ENCODE measurements at places on chromosomes 2 and 18.

DNA sequence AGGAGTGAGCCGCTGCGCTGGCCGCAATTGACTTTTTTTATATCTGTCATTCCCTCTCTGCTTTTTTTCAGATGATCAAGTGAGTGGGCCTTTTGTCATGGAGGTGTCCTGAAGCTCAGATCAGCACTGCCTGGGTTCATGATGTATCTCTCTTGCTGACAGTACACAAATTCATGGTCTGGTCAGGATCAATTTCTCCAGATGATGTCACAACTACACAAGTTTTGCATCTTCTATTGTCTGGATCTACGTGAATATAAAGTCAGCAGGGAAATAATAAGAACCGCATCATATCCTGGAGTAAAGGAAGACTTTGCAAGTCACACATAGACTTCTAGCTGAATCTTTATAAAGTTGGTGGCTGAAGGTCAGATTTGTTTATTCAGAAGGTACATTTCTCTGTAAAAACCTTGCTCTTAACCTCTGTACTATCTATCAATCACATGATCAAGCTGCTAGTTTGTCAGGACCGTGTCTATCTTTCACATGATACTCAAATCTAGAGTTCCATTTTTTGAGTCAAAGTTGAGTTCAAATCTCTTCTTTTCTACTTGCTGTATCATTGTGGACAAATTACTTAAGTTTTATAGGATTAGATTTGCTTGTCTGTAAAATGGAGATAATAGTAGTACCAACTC lies 13.1 kb upstream of the CD28 start:
- DNase-seq, result no peak

- DNase-seq, result no peak
Measured at GRCh38 chr18:76459312-76459686, 35.7 kb downstream of the ZNF516 start.

GRCh38 chr18:6414723-6415417 lies at the start of gene L3MBTL4:
TSS of gene L3MBTL4 (minus strand) at chr18:6414911. CDS start at chr18:6311625, 103,286 bp downstream.
- no peak for DNase-seq

- DNase-seq, result no peak
Measured at GRCh38 chr2:111945444-111946293, 47.3 kb downstream of the MERTK start.

DNA sequence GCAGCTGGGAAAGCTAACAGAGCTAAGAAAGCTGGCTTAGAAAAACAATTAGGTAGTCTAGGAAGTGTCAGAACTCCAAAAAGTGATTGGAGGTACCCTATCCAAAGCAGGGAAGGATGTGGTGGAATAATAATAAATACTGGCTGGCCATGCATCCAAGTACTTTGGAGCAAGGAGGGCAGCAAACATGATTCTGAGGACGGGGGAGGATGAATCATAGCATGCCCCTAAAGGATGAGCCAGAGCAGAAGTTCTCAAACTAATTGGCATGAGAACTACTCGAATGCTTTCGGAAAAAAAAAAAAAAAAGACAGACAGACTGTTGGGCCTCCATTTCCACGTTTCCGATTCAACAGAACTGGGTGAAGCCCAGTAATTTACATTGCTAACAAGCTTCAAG lies 2.4 kb downstream of the CWC22 start:
- no peak for DNase-seq

GRCh38 chr2:71243634-71244301 lies 16.9 kb upstream of the PAIP2B start:
- DNase-seq, result no peak

GRCh38 chr2:16652296-16653082 lies 13.1 kb downstream of the CYRIA start:
- no peak for DNase-seq

- no peak for DNase-seq
Measured at GRCh38 chr2:229715895-229716507, 1.6 kb upstream of the DNER start.

DNA sequence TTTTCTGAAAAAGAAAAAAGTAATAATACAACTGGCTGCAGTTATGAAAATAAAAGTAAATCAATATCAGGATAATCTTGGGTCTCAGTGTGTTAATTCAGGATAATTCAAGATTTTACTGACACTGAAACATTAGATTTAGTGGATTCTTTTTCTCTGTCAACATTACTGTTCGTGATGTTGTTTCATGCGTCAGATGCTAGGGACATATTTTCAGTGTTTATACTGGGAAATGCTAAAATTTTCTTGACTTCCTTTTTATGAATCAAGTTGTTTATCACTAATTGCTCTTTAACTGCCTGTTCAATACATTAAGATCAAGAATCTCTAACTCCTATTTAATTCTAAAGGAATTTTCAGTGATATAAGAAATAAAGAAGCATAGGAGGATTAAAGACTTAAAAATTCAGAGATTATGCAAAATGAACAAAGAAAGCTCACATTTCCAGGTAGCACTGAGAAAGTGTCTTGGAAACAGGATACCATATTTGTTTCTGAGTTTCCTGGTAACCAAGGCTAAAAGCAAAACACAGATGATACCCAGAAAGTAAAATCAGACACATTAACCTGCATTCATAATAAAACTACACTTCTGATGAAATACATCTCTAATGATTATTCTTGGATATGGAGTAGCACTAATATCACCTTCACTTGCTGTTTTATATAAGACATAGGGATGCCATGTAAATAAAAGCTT lies 174.0 kb downstream of the ARL4C start:
- no peak for DNase-seq

DNA sequence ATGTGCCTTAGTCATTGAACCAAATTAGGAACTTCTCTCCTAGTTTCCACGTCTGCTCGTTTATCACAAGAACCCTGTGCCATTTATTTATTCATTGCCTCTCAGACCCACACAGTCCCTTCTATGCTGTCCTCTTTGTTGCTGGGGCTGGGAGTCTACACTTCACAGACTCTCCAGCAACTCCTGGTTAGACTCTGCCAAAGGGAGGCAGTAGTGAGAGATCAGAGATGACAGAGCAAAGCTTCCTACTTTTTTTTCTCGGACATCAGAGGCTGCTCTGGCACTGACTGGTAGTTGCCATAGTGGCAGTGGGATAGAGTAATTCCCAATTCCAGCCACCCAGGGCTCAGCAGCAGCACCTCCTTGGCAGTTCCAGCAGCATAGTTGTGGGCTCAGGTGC lies 277.5 kb downstream of the BCL11A start:
- DNase-seq, result no peak

GRCh38 chr18:58088691-58089065 lies 44.7 kb downstream of the NEDD4L start:
- no peak for DNase-seq

- no peak for DNase-seq
Measured at GRCh38 chr2:49332415-49332814, 178.1 kb upstream of the FSHR start.

DNA sequence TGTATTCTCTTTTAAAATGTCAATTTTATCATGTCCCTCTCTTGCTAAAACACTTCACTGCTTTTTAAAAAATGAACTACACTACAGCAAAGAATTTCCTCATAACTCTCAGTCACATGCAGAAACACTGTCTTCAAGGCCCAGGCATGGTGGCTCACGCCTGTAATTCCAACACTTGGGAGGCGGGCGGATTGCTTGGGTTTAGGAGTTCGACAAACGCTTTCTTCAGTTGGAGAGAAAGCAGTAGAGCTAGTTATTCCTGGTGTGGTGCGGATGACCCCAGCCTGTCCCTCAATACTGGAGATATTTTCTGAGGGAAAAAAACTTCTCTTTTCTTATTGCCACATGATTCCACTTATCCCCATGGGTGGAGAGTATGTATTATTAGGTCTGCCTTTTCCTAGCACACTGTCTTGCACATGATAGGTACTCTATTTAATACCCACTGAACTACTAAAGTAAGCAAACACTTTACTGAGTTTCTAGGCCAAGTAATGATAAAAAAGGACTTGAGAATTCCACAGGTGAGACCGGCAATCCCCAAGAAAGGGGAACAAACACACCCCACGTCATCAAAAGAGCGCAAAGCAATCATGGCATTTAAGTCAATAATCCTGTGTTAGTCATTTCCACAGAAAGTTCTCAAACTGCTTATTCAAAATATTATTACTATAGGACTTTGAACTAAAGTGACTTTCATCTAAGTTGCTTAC lies 77.1 kb downstream of the SPIRE1 start:
- DNase-seq, result no peak

GRCh38 chr2:216774620-216775019 lies 79.3 kb upstream of the IGFBP5 start:
- no peak for DNase-seq

GRCh38 chr2:112602917-112603316 lies 18.5 kb downstream of the CHCHD5 start:
- no peak for DNase-seq

- no peak for DNase-seq
Measured at GRCh38 chr18:58104096-58104495, 60.1 kb downstream of the NEDD4L start.

GRCh38 chr2:207238831-207239701 lies 73.3 kb upstream of the KLF7 start:
- peak; percentile 30 for DNase-seq

DNA sequence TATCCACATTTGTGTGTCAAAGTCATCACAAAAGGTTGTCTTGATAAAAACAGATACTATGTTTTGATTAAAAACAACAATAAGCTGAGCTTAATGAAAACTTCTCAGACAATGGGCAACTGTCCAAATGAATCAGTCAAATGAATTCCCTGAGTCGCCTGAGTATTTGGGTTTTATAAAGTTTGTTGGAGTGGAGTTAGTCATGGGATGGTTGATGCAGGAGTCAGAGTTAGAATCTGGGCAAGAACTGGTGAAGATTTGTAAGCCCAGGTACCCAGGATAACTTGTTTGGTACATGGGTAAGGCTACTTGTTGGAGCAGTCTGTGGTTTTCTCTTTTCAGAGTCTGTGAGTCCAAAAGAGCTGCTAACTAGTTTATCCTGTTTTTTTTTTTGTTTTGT lies 34.4 kb upstream of the RAPGEF4 start:
- DNase-seq, result no peak

- no peak for DNase-seq
Measured at GRCh38 chr2:68290901-68291300, 28.8 kb downstream of the CNRIP1 start.

DNA sequence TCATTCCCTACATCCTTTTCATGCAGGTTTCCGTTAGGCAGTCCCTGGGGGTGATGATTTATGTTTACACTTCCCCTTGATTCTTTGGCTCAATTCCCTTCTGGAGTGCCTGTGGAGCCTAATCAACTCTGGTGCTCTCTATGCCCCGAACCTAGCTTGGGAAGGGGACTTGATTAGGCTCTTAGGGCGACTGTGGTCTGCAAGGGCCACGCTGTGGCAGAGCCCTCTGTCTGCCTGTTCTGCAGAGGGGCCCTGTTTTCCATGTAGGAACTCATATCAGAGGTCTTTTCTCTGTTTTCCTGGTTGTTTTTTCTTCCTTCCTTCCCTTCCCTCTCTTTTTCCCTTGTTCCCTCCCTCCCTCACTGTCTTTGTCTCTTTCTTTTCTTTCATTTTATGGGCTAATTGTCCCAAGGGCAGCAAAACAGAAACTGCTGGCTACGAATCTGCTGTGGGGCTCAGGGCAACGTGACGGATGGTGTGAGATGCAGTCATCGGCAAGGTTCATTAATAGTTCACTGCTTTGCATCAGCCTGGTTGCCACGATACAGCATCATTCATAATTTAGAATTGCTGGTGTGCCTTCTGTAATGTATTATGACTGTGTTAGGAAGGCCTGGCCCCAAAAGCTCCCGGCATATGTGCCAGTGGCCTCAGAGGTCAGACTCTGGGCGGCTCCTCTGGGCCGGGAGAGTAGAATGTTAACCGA lies 134.5 kb downstream of the NAPG start:
- no peak for DNase-seq

GRCh38 chr18:25798046-25798445 lies 292.4 kb downstream of the SS18 start:
- no peak for DNase-seq

DNA sequence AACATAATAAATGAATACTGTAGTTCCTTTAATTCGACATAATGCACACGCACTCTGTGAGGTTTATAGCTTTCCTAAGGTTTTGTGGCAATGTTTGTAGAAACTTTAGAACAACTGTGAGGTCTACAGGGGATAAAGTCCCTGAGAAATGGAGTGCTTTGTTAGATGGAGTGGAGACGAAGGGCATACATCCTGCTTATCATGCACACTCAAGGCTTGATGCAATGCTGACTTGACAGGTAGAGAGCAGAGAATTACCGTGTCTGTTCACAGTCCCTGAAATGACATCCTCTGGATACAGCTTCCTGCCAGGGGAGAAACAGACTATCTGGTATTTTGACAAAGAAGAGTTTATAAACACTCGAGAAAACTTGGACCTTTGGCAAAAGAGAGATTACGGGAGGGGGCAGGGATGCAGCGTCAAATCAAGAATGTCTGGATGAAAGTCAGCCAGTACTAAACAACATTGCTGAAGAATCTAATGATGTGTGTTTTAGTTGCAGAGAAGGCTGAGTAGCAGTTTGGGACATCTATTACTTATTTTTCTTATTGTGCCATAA lies 766.9 kb upstream of the ZEB2 start:
- no peak for DNase-seq

GRCh38 chr2:159904959-159905305 lies 106.9 kb upstream of the CD302 start:
- DNase-seq, result no peak

- DNase-seq, result no peak
Measured at GRCh38 chr2:29398384-29399237, 283.4 kb downstream of the CLIP4 start.

GRCh38 chr18:22282311-22283115 lies 113.1 kb downstream of the GATA6 start:
- no peak for DNase-seq

DNA sequence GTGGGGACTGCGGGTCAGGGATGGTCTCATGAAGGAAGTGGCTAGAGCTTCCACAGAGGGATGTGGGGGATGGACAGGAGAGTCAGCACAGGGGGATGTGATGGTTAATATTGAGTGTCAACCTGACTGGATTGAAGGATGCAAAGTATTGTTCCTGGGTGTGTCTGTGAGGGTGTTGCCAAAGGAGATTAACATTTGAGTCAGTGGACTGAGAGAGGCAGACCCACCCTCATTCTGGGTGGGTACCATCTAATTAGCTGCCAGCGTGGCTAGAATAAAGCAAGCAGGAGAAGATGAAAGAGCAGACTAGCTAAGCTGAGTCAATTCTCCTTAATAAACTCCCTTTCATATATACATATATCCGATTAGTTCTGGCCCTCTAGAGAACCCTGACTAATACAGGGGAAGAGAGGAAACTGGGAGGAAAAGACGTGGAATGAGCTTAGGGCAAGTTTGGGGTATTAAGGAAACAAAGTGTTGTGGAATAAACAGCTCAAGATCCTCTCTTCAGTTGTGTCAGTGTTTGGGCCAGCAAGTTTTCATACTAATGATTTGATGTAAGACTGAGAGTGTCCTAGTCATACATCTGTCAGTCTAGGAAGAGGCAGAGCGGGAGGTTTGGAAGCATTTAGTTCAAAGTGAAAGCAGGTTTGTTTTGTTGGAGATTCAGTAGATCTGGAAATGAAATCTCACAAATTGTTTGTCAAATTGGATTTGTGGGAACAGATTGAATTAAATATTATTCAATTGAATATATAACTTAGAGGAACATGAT lies 135.2 kb upstream of the NT5C1B start:
- no peak for DNase-seq

- DNase-seq, result no peak
Measured at GRCh38 chr18:46265196-46266156, 161.3 kb downstream of the HAUS1 start.

Data from activated CD4-positive, alpha-beta T cell treated with anti-CD3 and anti-CD28 coated beads, Interleukin-2, amount 50 U/mL, for 24 hours (primary cell).